ENCODE measurements at places on chromosomes 6 and 20.

GRCh38 chr20:37053230-37053950 lies 42.4 kb downstream of the RBL1 start:
- no peak overlapping the region for H3K27ac ChIP-seq
- no peak for DNase-seq
- H3K27me3 ChIP-seq = no peaks in the 10 kb centered on the region
- H3K4me3 ChIP-seq = no peak overlapping the region
- peaks cover under 1% of the 10 kb centered on the region for H3K36me3 ChIP-seq

- peak; percentile 7 for DNase-seq
- no peaks in the 10 kb centered on the region for H3K27me3 ChIP-seq
- no peaks in the 10 kb centered on the region for H3K36me3 ChIP-seq
- H3K27ac ChIP-seq = no peak overlapping the region
These were observed 642.6 kb downstream of the KIF16B start for GRCh38 chr20:15930311-15931305.

DNA sequence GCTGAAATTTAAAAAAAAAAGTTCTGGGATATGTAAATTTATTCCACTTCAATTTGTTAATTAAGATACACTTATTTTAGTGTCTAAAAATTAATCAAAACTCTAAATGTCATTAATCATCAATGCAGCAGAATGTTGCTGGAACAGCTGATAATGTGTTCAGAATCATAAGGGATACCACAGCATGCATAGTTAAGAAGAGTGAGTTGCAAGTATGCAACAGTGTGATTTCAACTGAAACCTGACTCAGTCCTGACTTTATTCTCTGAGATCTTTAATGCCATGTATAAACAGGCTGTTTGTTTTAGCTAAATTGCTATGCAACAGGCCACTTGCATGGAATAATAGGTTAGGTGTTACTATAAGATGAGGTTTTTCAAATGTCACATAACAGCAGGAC lies 1.4 kb downstream of the GRIK2 start:
- DNase-seq = no peak
- H3K27ac ChIP-seq = no peak overlapping the region
- H3K4me1 ChIP-seq = peaks cover 5% of the 10 kb centered on the region

GRCh38 chr6:83758533-83758932 lies 49.6 kb upstream of the SNAP91 start:
- no peaks in the 10 kb centered on the region for H3K4me1 ChIP-seq
- H3K27ac ChIP-seq = no peak overlapping the region
- no peak for DNase-seq
- no peak overlapping the region for H3K4me3 ChIP-seq
- no peaks in the 10 kb centered on the region for H3K36me3 ChIP-seq

- H3K36me3 ChIP-seq = no peaks in the 10 kb centered on the region
- no peak overlapping the region for H3K27ac ChIP-seq
- H3K4me1 ChIP-seq = no peaks in the 10 kb centered on the region
- H3K27me3 ChIP-seq = no peaks in the 10 kb centered on the region
These were observed 62.4 kb downstream of the PRSS35 start for GRCh38 chr6:83574783-83575182.

GRCh38 chr6:144176043-144176442 lies 25.7 kb downstream of the STX11 start:
- H3K4me3 ChIP-seq = no peak overlapping the region
- H3K27ac ChIP-seq = no peak overlapping the region
- no peaks in the 10 kb centered on the region for H3K4me1 ChIP-seq
- no peak for DNase-seq
- no peaks in the 10 kb centered on the region for H3K36me3 ChIP-seq

GRCh38 chr6:167529444-167530335 lies 204.8 kb downstream of the TTLL2 start:
- peak; percentile 27 for DNase-seq
- H3K4me1 ChIP-seq = no peaks in the 10 kb centered on the region
- no peaks in the 10 kb centered on the region for H3K36me3 ChIP-seq
- H3K27me3 ChIP-seq = no peaks in the 10 kb centered on the region
- H3K4me3 ChIP-seq = no peak overlapping the region
- no peak overlapping the region for H3K27ac ChIP-seq

DNA sequence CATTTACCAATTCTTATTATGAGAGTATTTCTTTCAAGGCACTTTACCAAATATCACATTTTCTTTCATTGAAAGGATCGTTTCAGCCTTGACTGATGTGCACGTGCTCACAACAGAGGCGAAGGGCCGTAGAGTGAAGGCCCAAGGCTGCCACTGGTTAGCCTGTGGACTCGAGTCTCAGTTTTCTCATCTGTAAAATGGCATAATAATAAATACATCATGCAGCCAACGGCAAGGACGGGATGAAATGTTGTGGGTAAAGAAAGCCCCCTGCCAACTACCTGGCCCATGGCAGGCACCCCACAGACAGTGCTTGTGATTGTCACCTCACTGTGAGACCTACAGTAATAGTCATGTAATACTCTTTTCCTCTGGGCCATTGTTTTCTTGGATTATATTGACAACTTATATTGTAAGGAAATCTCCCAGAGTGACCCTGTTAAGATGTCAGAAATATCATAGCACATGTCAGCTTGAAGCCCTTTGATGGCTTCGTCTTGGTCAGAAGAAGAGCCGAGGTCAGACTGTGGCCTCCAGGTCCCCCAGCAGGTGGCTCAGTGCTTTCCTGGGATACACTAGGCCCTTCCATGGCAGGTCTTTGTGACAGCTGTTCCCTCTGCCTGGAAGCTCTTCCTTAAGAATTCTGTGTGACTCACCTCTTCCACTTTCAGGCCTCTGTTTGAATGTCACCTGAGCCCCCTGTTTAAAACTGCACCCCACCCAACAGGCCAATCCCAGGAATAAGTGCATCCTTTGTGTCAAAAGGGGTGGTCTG lies 36.3 kb downstream of the FAM50B start:
- H3K4me3 ChIP-seq = no peak overlapping the region
- no peaks in the 10 kb centered on the region for H3K4me1 ChIP-seq
- no peak for DNase-seq
- H3K27ac ChIP-seq = no peak overlapping the region

GRCh38 chr20:1997483-1998192 lies 3.8 kb upstream of the PDYN start:
- H3K27me3 ChIP-seq = peaks cover 15% of the 10 kb centered on the region
- H3K4me1 ChIP-seq = no peaks in the 10 kb centered on the region
- H3K27ac ChIP-seq = no peak overlapping the region
- H3K4me3 ChIP-seq = no peak overlapping the region
- H3K36me3 ChIP-seq = no peaks in the 10 kb centered on the region
- DNase-seq = no peak

DNA sequence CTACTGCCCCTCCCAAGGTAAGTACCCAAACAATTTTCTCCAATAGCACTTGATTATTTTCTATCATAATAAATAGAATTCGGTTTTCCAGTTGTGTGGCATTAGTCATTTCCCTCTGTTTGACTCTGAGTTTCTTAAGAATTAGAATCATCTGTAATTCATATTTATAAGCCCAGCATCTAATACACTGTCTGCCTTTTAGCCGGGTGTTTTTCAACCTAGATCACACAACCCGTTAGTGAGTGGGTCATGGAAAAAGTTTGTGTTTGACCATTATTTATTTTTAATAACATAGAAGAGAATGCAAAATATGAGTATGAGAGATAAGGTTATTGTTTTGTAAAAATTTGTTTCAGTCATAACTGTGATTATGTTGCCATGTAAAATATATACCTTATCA lies 701.6 kb downstream of the RFPL4B start:
- no peak overlapping the region for H3K27ac ChIP-seq
- H3K36me3 ChIP-seq = no peaks in the 10 kb centered on the region
- no peak for DNase-seq
- no peak overlapping the region for H3K4me3 ChIP-seq

GRCh38 chr6:71476371-71476770 lies 187.8 kb downstream of the OGFRL1 start:
- H3K4me1 ChIP-seq = peaks cover 3% of the 10 kb centered on the region
- H3K4me3 ChIP-seq = no peak overlapping the region
- H3K27ac ChIP-seq = no peak overlapping the region
- no peak for DNase-seq

- no peak overlapping the region for H3K4me3 ChIP-seq
- peaks cover 16% of the 10 kb centered on the region for H3K36me3 ChIP-seq
These were observed 24.7 kb upstream of the ASXL1 start for GRCh38 chr20:32333181-32333987.

- H3K4me1 ChIP-seq = no peaks in the 10 kb centered on the region
- no peak for DNase-seq
- no peak overlapping the region for H3K4me3 ChIP-seq
- H3K27ac ChIP-seq = no peak overlapping the region
- no peaks in the 10 kb centered on the region for H3K27me3 ChIP-seq
These were observed 92.3 kb downstream of the MRPL14 start for GRCh38 chr6:44034931-44035345.

- no peaks in the 10 kb centered on the region for H3K36me3 ChIP-seq
- no peaks in the 10 kb centered on the region for H3K27me3 ChIP-seq
These were observed 46.3 kb downstream of the SOD2 start for GRCh38 chr6:159646733-159647132.

- peaks cover 8% of the 10 kb centered on the region for H3K4me1 ChIP-seq
- H3K36me3 ChIP-seq = peaks cover 26% of the 10 kb centered on the region
- H3K27ac ChIP-seq = no peak overlapping the region
- H3K27me3 ChIP-seq = no peaks in the 10 kb centered on the region
These were observed 20.7 kb upstream of the TLDC2 start for GRCh38 chr20:36855241-36855657.

DNA sequence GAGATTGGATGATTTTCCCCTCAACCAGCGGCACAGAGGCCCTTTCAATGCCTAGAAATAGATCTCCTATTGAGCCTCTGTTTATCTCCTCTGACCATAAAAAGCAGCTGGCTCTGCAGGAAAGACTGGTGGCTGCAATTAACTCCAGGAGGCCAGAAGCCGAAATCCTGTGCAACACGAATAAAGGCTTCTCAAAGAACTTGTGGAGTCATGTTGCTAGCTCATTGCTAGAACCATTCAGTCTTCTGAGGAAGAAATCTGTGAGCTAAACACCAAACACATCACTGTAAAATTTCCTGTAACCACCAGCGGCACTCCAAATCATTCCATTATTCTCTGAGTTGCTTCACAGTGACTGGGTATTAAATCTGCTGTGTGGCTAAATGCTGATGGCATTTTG lies 49.1 kb upstream of the TPD52L1 start:
- H3K27me3 ChIP-seq = no peaks in the 10 kb centered on the region
- H3K36me3 ChIP-seq = no peaks in the 10 kb centered on the region
- H3K4me1 ChIP-seq = no peaks in the 10 kb centered on the region

DNA sequence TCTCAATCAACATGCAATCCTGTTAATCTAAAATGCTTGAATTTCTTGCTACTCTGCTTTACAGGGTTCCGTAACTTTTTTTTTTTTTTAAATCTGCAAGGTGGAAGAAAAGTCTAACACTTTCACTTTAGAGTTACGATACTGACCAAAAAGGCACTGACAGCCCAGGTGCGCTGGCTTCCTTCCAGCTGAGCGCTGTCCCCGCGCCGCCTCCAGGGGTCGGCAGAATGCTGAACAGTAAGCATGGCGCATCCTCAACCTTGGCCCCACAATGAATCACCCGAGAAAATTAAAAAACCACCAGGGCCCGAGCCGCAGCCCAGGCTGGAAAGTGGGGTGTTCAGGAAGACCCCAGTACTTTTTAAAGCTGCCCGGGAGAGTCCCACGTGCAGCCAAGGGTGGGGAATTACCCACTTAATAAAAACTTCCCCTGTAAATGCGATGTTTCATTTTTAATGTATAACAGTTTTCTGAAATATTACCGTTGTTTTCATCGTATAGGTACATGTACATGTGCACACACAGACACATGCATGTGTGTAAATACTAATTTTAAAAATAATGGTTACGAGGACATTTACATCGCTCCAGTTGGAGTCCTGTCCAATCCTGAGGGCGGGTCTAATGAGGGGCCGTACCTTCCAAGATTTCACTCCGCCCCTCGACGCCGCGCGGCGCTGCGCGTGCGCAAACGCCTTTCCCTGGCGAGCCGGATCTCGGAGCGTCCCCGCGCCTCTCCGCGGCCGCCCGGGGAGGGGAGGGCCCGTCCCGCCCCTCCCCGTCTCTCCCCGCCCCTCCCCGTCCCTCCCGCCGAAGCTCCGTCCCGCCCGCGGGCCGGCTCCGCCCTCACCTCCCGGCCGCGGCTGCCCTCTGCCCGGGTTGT lies at the start of gene GINM1:
Gene GINM1 (plus strand): TSS at position 849 of the 883 bp plus-strand sequence. CDS start 40 bp downstream, outside the sequence.
- no peaks in the 10 kb centered on the region for H3K4me1 ChIP-seq
- no peaks in the 10 kb centered on the region for H3K27me3 ChIP-seq

DNA sequence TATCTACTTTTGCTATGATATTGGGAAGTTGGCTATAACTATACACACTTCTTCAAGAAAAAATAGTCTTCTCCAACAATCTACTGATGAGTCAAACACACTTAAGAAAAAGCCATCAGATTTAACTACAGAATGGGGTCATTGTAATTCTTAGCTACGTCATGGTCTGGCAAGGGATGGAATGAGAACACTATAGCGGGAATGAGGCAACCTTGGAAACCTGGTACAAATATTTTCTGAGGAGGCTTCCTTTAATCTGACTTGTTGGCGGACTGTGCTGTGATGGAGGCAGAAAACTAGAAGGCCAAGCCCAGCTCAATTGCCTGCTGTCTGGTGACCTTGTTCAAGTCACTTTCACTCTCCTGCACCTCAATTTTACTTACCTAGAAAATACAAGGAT lies 586.8 kb upstream of the JAG1 start:
- H3K27me3 ChIP-seq = no peaks in the 10 kb centered on the region
- no peak for DNase-seq
- H3K27ac ChIP-seq = no peak overlapping the region
- H3K36me3 ChIP-seq = no peaks in the 10 kb centered on the region

DNA sequence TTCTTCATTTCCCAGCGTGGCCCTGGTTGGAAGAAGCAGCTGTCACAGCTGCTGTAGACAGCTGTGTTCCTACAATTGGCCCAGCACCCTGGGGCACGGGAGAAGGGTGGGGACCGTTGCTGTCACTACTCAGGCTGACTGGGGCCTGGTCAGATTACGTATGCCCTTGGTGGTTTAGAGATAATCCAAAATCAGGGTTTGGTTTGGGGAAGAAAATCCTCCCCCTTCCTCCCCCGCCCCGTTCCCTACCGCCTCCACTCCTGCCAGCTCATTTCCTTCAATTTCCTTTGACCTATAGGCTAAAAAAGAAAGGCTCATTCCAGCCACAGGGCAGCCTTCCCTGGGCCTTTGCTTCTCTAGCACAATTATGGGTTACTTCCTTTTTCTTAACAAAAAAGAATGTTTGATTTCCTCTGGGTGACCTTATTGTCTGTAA lies 292.7 kb downstream of the ESR1 start:
- H3K4me3 ChIP-seq = no peak overlapping the region
- H3K27me3 ChIP-seq = no peaks in the 10 kb centered on the region
- no peaks in the 10 kb centered on the region for H3K36me3 ChIP-seq
- no peak overlapping the region for H3K27ac ChIP-seq
- H3K4me1 ChIP-seq = no peaks in the 10 kb centered on the region

- DNase-seq = no peak
- no peak overlapping the region for H3K27ac ChIP-seq
- H3K4me3 ChIP-seq = no peak overlapping the region
- no peaks in the 10 kb centered on the region for H3K27me3 ChIP-seq
- peaks cover 94% of the 10 kb centered on the region for H3K36me3 ChIP-seq
These were observed 35.3 kb downstream of the FOXP4 start for GRCh38 chr6:41581381-41581991.

DNA sequence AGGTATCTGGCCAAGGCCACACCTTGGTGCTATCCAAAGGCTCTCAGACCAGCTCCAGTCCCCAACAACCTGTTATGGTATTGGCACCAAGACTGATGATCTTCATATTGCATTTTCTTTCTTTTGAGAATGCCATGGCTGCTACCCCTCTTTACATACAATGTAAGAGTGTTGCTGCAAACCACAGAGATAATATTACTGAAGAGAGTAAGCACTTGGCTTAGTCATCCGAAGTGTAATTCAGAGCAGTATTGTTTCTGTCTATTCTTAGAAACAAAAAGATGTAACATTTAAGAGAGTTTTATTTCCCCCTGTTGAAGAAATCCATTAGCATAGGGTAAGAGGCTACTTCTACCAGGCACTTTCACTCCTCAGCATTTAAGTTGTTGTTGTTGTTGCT lies 212.5 kb downstream of the C6orf118 start:
- H3K36me3 ChIP-seq = no peaks in the 10 kb centered on the region
- no peaks in the 10 kb centered on the region for H3K4me1 ChIP-seq
- H3K27me3 ChIP-seq = no peaks in the 10 kb centered on the region
- no peak overlapping the region for H3K27ac ChIP-seq
- DNase-seq = no peak
